ENCODE measurements at places on chromosomes 4 and X. TPM values are rescaled to one million over a fixed set of nuclear protein-coding genes. Genes with fewer than 3 reads are reported as not detected.

Gene COL25A1
- total RNA-seq = not detected

GRCh38 chr4:146336410-146336807 is 122.1 kb downstream of the REELD1 start:
- no peak for DNase-seq

DNA sequence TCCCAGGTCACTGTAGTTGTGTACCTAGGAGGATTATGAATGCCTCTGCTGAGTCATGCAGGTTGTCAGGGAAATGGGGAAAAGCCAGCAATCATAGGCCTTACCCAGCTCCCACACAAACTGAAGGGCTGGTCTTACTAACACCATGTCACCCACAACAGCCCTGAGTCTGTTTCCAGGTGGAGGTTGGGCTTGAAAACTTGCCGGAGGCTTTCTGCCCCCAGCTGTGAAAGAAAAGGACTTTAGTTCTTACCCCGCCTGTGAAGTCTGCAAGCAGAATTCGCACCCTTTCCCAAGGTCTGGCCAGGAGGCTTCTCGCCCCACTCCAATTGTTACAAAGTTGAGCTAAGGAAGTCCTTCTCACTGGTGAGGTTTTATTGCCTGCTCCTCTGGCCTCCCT is 143.9 kb downstream of the RPS6KA6 start:
- DNase-seq = no peak

Gene FAM184B
- total RNA-seq = not detected

DNA sequence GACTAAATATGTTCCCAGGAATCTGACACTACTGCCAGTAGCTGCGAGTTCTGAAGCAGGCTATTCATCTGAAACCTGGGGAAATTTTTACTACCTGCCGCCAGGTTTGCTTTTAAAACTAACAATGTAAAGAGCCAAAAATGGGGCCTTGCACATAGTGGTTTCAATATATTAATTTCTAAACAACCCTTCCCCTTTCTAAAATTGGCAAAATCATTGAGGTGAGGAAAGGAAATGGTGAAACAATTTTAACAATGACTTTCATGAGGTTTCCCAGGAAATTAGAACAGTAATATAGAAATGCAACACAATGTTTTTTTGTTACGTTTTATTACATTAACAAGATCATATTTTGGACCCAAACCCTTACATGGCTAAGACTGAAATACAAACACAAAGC is 21.3 kb downstream of the FANCB start:
- no peak for DNase-seq

Gene JCHAIN
- not detected for total RNA-seq

Gene ATOH1
- total RNA-seq = not detected

GRCh38 chr4:89158884-89159503 is 47.7 kb downstream of the TIGD2 start:
- DNase-seq = no peak

DNA sequence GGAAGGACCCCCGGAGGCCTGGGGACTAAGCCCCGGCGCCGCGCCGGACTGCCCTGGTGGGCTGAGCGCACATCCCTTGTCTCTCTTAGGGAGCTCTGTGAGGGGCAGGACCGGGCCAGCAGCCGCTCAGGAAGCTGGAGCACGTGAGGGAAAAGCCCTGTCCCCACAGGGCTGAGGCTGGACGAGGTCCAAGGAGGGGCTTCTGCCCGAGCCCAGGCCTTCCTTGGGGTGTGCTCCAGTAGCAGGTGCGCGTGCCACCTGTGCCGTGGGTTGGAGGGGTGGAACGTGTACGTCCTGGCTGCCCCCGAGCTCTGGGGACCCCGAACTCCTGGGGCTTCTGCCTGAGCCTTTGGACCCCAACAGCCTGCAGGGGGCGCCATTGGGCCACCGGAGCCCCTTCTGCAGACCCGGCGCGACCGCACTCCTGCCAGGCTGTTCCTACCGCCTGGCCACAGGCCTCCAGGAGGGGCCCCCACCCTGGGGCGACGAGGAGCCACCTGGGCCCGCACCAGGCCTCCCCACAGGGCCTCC is 27.2 kb downstream of the TACC3 start:
- peak; percentile 90 for DNase-seq

- no peak for DNase-seq
Measured at GRCh38 chr4:121939690-121940089, 12.2 kb downstream of the TRPC3 start.

DNA sequence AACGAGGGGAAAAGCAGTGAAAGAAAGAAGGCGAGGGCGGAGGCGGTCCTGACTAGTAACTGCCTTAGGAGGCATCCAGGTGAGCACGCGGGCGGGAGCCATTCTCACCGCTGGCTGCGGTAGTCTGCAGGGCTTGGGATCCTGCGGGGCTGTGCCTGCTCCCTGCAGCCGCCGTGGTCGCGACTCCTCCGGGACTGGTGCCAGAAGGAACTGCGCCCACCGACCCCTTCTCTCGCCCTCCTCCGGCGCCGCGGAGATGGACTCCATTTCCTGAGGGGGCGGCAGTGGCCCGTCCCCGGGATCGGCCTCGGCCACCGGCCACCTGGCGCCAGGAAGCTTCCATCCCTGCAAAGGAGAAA is 543 bp downstream of the NFXL1 start:
- DNase-seq = peak; percentile 55

GRCh38 chrX:108216919-108217571 is 125.5 kb downstream of the ATG4A start:
- no peak for DNase-seq

Gene CCDC110
- total RNA-seq = not detected

- no peak for DNase-seq
Measured at GRCh38 chr4:54073271-54073880, 9.0 kb upstream of the CHIC2 start.

Gene MAB21L2
- not detected for total RNA-seq

DNA sequence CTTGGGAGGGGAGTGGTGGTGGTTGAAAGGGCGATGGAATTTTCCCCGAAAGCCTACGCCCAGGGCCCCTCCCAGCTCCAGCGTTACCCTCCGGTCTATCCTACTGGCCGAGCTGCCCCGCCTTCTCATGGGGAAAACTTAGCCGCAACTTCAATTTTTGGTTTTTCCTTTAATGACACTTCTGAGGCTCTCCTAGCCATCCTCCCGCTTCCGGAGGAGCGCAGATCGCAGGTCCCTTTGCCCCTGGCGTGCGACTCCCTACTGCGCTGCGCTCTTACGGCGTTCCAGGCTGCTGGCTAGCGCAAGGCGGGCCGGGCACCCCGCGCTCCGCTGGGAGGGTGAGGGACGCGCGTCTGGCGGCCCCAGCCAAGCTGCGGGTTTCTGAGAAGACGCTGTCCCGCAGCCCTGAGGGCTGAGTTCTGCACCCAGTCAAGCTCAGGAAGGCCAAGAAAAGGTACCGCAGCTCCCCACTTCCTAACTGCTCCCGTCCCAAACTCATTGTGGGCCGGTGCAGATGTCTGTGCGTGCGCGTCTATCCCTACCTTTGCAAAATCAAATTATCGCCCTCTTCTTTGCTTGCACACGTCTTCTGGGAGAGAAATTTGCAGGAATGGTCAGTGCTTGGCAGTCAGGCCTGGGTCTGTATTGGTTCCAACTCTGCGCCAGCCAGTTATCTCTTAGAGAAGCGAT is 533 bp downstream of the IL15 start:
- peak; percentile 47 for DNase-seq

Gene GPR34
- 0.67 TPM for total RNA-seq

DNA sequence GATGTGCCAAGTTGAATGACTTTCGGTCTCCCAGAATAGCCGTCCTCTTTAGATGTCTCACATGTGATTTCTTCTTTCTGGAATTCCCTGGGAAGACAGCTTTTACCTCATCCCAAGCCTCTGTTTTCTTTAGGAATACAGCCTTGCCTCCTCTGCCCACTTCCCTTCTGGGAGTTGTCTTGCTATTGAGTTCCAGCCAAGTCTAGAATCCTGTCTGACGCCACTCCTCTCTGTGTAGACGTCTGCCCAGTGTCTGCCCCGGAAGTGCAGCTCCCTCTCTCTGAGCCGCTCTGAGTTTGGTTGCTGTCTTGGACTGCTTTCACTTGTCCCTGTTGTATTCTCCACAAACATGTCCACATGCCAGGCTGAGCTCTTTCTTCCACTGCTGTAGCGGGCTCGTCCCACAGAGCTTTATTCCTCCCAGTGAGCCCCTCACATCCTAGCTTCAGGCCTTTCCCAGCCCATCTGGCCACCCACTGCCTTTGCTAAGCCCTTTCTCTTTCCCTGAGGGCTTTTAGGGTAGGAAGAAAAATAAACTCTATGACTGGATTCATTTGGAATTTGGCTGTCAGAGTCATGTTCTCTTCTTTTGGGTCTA is 9.0 kb upstream of the IGFBP7 start:
- DNase-seq = no peak

Gene WDR17
- 0.44 TPM for total RNA-seq

Gene SLC34A2
- total RNA-seq = not detected

Gene WFS1
- total RNA-seq = 2.2 TPM

GRCh38 chr4:94357624-94358023 is 15.0 kb upstream of the HPGDS start:
- DNase-seq = no peak

DNA sequence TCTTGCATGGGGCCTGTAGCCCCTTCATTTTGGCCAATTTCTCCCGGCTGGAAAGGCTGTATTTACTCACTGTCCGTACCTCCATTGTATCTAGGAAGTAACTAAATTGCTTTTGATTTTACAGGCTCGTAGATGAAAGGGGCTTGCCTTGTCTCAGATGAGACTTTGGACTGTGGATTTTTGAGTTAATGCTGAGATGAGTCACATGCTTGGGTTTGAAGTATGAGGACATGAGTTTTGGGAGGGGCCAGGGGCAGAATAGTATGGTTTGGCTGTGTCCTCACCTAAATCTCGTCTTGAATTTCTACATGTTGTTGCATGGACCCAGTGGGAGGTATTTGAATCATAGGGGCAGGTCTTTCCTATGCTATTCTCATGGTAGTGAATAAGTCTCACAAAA is 407.6 kb upstream of the NDST3 start:
- no peak for DNase-seq

GRCh38 chr4:82419451-82419850 is 10.8 kb downstream of the HNRNPDL start:
- DNase-seq = no peak

Measured in activated CD8-positive, alpha-beta memory T cell treated with anti-CD3 and anti-CD28 coated beads, Interleukin-2, amount 10 ng/mL, durations not matched to agents 7 days and 5 days (primary cell).